ENCODE measurements at places on chromosomes 6 and 20. TPM values are rescaled to one million over a fixed set of nuclear protein-coding genes. Genes with fewer than 3 reads are reported as not detected.

Gene KIFC1
- 51.6 TPM for total RNA-seq

- no peak for DNase-seq
Observed at GRCh38 chr6:1624851-1625781, 15.4 kb downstream of the FOXC1 start.

DNA sequence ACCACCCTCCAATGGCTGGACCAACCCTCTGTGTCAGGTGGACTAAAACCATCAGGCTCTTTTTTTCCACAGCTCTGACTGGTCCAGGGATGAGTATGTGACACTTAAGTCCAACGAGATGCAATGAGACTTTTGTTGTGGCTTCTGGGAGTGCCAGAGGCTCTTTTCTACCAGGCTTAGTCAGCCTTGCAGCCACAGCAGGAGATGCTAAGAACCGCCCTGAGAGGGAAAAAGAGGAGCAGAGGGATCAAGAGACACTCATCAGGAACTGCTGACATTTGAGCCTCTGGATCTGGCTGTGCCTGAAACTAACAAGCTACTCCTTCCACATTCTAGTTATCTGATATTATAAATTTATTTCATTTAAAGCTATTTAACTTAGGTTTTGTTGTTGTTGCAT lies 270.9 kb upstream of the SULF2 start:
- DNase-seq = no peak

Gene SAMD5
- total RNA-seq = 0.04 TPM

Gene DDO
- total RNA-seq = not detected

DNA sequence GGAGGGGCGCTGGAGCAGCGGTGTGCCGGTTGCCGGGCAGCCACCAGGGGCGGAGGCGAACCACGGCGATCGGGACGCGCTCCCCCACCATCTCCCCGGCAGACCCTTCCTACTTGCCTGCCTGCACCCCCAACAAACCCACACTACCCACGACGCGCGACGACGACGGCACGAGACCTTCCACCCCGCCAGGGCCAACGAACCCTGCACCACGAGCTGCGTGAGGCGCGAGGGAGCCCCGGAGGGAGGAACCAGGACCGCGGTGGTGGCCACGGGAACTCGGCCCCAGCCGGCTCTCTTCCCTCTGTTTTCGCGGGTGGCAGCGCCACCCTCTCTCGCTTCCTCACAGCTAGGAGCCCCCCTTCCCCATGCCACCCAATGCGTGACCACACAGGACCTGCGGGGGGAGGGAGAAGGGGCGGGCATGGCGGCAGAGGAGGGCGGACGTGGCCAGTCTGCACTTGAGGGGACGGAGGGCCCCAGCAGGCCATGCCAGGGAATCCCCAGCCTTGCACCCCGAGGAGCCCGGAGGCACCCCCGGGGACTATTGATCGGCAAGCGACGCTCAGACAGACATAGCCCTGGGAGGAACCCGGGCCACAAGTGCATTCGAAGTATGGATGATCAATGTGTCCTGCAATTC lies 1516.4 kb upstream of the DEFB115 start:
- no peak for DNase-seq

GRCh38 chr6:21167790-21168189 lies 425.8 kb upstream of the SOX4 start:
- DNase-seq = no peak

- no peak for DNase-seq
Observed at GRCh38 chr6:129281168-129281796, 398.3 kb downstream of the LAMA2 start.

Gene COX4I2
- not detected for total RNA-seq

DNA sequence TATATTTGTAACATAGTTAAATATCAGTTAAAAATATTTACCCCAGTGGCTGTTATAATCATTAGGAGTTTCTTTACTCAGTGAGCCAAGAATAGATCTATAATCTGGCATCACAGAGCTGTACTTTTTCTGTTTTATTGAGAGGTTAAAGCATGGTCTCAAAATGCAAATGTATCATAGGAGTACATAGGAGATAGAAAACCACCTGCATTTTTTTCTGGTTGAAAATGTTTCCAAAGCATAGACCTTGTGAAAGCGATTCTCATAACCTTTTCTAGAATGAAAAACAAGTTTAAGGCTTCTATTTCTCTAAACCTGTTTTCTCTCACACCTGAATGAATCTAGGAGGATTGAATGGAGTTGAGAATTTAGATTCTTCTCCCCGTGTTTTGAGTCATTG lies 14.4 kb downstream of the KCNQ5 start:
- no peak for DNase-seq

Gene OR2B6
- total RNA-seq = not detected

Gene RNF217
- not detected for total RNA-seq

- no peak for DNase-seq
Observed at GRCh38 chr20:20690676-20691476, 21.6 kb downstream of the RALGAPA2 start.
